ENCODE measurements at places on chromosomes 4 and X.

- no peak for DNase-seq
These were observed 15.8 kb upstream of the ANAPC4 start for GRCh38 chr4:25361253-25361652.

GRCh38 chr4:137694138-137694537, 161.8 kb upstream of the PCDH18 start:
- no peak for DNase-seq

GRCh38 chrX:139077281-139078250, 366.0 kb upstream of the FGF13 start:
- no peak for DNase-seq

DNA sequence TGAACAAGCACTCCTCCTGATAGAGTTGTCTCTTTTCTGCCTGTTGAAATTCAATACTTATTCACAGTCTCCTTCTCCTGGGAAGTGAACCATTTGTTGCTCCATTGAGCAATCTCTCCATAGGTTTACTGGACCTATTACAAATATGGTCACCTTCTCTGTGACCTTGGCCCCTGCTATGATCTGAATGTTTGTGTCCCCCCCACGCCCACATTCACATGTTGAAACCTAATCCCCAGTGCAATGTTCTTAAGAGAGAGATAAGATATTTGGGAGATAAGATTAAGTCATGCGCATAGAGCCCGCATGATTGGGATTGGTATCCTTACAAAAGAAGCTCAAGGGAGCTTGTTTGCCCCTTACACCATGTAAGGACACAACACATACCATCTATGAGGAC, 54.1 kb upstream of the GABRE start:
- no peak for DNase-seq

GRCh38 chr4:148025981-148026380, 294.1 kb downstream of the ARHGAP10 start:
- no peak for DNase-seq

- no peak for DNase-seq
These were observed 482.9 kb downstream of the NAF1 start for GRCh38 chr4:162683659-162684370.

All from HuH-7.5 (cell line).